ENCODE measurements at places on chromosomes 2 and 18. TPM values are rescaled to one million over a fixed set of nuclear protein-coding genes. Genes with fewer than 3 reads are reported as not detected.

ALPP gene
- not detected for total RNA-seq

GRCh38 chr2:134278553-134278952, 24.7 kb downstream of the MGAT5 start:
- H3K36me3 ChIP-seq, result peaks cover 30% of the 10 kb centered on the region
- H3K4me3 ChIP-seq, result no peak overlapping the region
- DNase-seq, result no peak

GRCh38 chr2:33391529-33392255, 84.8 kb upstream of the RASGRP3 start:
- H3K27me3 ChIP-seq, result peaks cover 8% of the 10 kb centered on the region
- H3K36me3 ChIP-seq, result no peaks in the 10 kb centered on the region
- DNase-seq, result no peak

DNA sequence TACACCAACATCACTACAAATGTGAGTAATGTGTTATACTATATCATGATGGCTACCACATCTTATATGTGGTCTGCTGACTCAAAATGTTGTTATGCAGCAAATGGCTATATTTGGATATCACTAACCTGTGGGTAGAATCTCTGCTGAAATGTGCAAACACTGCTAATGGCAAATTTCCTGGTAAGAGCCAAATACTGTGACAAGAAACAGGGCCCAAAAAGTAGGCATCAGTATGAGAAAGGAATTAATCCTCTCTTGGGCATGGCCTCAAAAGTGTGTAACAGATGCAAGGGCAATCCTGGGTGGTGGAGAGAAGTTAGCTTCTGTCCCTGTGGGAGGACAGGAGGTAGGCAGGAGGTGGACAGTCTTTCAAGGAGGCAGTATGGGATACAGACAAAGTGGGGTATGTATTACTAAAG, 13.3 kb downstream of the ATF2 start:
- no peak overlapping the region for H3K4me3 ChIP-seq
- H3K4me1 ChIP-seq, result peaks cover 28% of the 10 kb centered on the region
- H3K36me3 ChIP-seq, result peaks cover 15% of the 10 kb centered on the region
- no peak overlapping the region for H3K27ac ChIP-seq
- no peaks in the 10 kb centered on the region for H3K27me3 ChIP-seq
- DNase-seq, result no peak

DNA sequence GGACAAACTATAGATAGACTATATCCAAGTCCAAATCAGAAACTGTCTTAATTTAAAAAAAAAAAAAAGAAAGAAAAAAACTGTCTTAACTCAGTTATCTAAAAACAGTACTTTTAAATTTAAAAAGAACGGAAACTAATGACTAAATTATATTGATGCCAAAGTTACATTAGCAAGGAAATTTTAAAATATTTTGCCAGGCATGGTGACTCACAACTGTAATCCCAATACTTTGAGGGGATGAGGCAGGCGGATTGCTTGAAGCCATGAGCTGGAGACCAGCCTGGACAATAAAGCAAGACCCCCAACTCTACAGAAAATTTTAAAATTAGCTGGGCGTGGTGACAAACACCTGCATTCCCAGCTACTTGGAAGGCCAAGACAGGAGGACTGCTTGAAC, 30.9 kb downstream of the MEMO1 start:
- no peaks in the 10 kb centered on the region for H3K27me3 ChIP-seq
- H3K4me1 ChIP-seq, result peaks cover 21% of the 10 kb centered on the region
- H3K36me3 ChIP-seq, result peaks cover 16% of the 10 kb centered on the region
